ENCODE measurements at places on chromosomes 13 and 19. TPM values are rescaled to one million over a fixed set of nuclear protein-coding genes. Genes with fewer than 3 reads are reported as not detected.

ZNF274 gene
- 23.0 TPM for total RNA-seq

TGDS gene
- 13.4 TPM for total RNA-seq

MADCAM1 gene
- total RNA-seq, result not detected

LRP3 gene
- 35.6 TPM for total RNA-seq

SPACA4 gene
- total RNA-seq, result not detected

DHRS12 gene
- 2.3 TPM for total RNA-seq

GNA15 gene
- not detected for total RNA-seq

F7 gene
- not detected for total RNA-seq

POLRMT gene
- total RNA-seq, result 16.6 TPM

ATP8B3 gene
- total RNA-seq, result 2.0 TPM

TM9SF2 gene
- total RNA-seq, result 103 TPM

UBXN6 gene
- 127 TPM for total RNA-seq

KLK12 gene
- total RNA-seq, result not detected

ZNF208 gene
- 1.4 TPM for total RNA-seq

SLC25A41 gene
- total RNA-seq, result not detected

KCNC3 gene
- not detected for total RNA-seq

GAPDHS gene
- not detected for total RNA-seq

GATAD2A gene
- 30.1 TPM for total RNA-seq

MYPOP gene
- 1.1 TPM for total RNA-seq

TIMM13 gene
- total RNA-seq, result 56.0 TPM

EMC10 gene
- total RNA-seq, result 19.3 TPM

CFAP97D2 gene
- not detected for total RNA-seq

DACT3 gene
- 6.5 TPM for total RNA-seq

UGGT2 gene
- 61.3 TPM for total RNA-seq

LRRC63 gene
- under 0.01 TPM for total RNA-seq

RAVER1 gene
- total RNA-seq, result 10.9 TPM

CEACAM5 gene
- not detected for total RNA-seq

LIPE gene
- total RNA-seq, result 1.5 TPM

WTIP gene
- total RNA-seq, result 52.2 TPM

TMEM150B gene
- not detected for total RNA-seq

SIGLEC12 gene
- not detected for total RNA-seq

PRTN3 gene
- not detected for total RNA-seq

CDC37 gene
- total RNA-seq, result 256 TPM

FLT3 gene
- total RNA-seq, result not detected

ZNF878 gene
- 0.23 TPM for total RNA-seq

SPIB gene
- total RNA-seq, result not detected

NCAN gene
- not detected for total RNA-seq

KASH5 gene
- total RNA-seq, result not detected

FAM124A gene
- 0.30 TPM for total RNA-seq

TLE2 gene
- 4.4 TPM for total RNA-seq

SIGLEC6 gene
- not detected for total RNA-seq

LIM2 gene
- not detected for total RNA-seq

RASL11A gene
- total RNA-seq, result 2.5 TPM

GJB6 gene
- not detected for total RNA-seq

STAP2 gene
- total RNA-seq, result 2.8 TPM

OR10H3 gene
- total RNA-seq, result not detected

Measured in smooth muscle cell of the coronary artery (primary cell).